CD4-positive, CD25-positive, alpha-beta regulatory T cell (primary cell): ENCODE measurements at places on chromosomes 6 and 20. TPM values are rescaled to one million over a fixed set of nuclear protein-coding genes. Genes with fewer than 3 reads are reported as not detected.

REV3L gene
- total RNA-seq = 35.7 TPM

SLC17A4 gene
- not detected for total RNA-seq

FRK gene
- not detected for total RNA-seq

GPLD1 gene
- total RNA-seq = 1.7 TPM

DNA sequence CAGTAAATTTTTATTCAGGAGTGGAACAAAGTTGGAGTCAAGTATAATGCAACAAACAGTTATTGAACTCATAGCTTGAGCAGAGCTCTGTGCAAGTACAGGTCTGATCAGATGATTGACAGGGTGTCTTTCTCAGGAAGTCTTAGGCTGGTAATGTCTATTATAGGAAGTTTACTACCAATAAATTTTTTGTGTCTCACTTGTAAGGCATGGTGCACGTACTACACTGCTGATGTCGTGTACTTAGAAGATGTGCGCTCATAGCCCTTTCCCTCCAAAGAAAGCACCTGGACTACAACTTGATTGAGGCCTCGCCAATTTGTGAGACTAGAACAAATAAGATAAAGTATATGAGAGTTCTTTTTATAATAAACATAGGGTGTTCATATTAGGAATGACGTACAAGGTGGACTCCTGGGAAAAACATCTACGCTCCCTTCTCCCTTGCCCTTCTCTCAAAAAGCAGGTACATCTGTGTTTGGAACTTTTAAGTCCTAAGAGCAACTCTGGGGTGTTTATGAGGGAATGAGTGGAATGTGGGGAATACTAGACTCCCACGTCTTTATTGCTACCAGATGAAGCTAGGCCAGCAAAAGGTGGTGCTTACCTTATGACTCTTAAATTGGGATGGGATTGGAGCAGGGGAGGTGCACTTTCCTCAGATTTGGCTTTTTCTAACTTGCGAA, 1.5 kb downstream of the NDUFAF5 start:
- peaks cover 33% of the 10 kb centered on the region for H3K4me1 ChIP-seq
- peak overlapping the region; percentile 98 for H3K4me3 ChIP-seq
- no peaks in the 10 kb centered on the region for H3K27me3 ChIP-seq
- H3K36me3 ChIP-seq = peaks cover 23% of the 10 kb centered on the region
- DNase-seq = no peak

EYA2 gene
- total RNA-seq = not detected

DNA sequence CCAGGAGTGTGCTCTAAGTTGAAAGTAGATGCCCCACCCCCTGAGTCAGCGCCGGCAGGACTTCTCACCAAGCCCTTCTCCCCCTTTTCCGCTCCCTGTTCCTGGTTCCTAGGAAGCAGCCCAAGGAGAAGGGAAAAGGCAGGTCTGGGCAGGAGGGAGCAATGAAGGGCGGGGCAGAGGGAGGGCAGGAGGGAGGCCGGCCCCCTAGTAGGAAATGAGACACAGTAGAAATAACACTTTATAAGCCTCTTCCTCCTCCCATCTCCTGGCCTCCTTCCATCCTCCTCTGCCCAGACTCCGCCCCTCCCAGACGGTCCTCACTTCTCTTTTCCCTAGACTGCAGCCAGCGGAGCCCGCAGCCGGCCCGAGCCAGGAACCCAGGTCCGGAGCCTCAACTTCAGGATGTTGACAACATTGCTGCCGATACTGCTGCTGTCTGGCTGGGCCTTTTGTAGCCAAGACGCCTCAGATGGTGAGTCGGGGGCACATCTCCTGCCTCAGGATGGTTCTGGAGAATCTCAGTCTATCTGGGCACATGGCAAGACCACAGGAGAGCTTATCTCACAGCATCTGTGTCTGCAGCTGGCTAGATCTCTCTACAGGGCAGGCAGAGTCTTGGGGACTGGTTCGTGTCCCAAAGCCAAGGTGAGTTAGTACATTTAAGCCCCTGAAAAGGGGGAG, at the start of gene PROCR:
Gene PROCR (plus strand): TSS at position 320 of the 681 bp plus-strand sequence. CDS start 83 bp downstream, at position 403.
- no peaks in the 10 kb centered on the region for H3K36me3 ChIP-seq
- DNase-seq = no peak
- no peak within 1 kb of the TSS for H3K4me3 ChIP-seq
- no peaks in the 10 kb centered on the region for H3K27me3 ChIP-seq

LAMP5 gene
- total RNA-seq = not detected

PHF20 gene
- total RNA-seq = 159 TPM

FLRT3 gene
- not detected for total RNA-seq

DNA sequence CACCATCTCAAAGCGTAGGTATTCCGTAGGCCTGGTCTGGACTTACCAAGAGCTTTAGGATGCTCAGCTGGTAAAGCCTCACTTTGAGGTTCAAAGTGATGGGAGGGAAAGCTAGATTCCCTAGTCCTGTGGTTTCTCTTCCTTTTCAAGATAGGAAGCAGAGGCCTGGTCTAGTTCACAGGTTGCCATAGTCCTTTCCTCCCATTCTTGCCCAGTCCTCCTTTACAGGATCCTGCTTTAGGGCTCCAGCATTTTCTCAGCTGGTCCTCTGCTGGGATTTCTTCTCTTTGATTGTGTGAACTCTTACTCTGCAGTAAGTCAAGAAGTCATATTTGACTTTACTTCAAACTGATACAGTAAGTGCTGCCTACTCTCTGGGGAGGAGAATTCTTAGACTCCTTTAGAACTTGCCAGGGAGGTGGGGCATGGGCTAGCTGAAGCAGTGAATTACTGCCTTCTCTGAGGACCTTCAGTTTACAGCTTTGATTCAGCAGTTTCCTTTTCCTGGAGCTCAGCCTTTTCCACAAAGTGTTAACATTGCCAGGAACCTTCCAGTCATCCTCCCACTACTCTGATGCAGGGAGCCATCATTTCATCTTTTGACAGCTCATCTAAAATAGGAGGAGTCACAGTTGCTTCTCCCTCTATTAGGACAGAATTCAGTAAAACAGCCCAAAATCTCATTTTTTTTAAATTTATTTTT, 42.8 kb upstream of the PLCG1 start:
- H3K27me3 ChIP-seq = no peaks in the 10 kb centered on the region
- peaks cover 3% of the 10 kb centered on the region for H3K4me1 ChIP-seq
- no peak for DNase-seq

GRCh38 chr20:23289724-23290395, 60.7 kb upstream of the NXT1 start:
- no peaks in the 10 kb centered on the region for H3K4me1 ChIP-seq
- no peak overlapping the region for H3K4me3 ChIP-seq
- no peaks in the 10 kb centered on the region for H3K36me3 ChIP-seq
- no peak overlapping the region for H3K27ac ChIP-seq

HEY2 gene
- not detected for total RNA-seq

PKIB gene
- 0.62 TPM for total RNA-seq

GRCh38 chr6:145169726-145170224, 565.5 kb downstream of the EPM2A start:
- no peaks in the 10 kb centered on the region for H3K27me3 ChIP-seq
- no peaks in the 10 kb centered on the region for H3K4me1 ChIP-seq
- no peak for DNase-seq
- H3K4me3 ChIP-seq = no peak overlapping the region

GRCh38 chr20:5784735-5785134, 34.5 kb downstream of the SHLD1 start:
- H3K36me3 ChIP-seq = peaks cover 17% of the 10 kb centered on the region
- H3K4me1 ChIP-seq = no peaks in the 10 kb centered on the region
- no peak overlapping the region for H3K4me3 ChIP-seq
- no peak for DNase-seq

DNA sequence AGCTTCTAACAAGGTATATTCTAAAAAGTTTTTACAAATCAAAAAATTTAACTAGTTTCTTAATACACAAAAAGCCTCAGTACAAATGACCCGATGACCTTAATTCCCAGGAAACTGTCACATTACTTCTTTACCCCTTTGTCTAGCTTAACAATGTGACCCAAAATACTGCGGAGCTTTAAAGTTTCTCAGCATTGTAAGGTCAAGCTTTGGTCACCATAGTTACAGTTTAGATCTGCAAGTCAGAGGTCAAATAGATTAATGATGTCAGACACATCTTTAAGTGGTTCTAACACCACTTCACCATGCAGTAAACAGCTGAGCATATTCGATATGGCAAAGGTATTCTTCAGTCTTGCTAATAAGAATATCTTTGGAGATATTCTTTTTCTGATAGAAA, 36.8 kb upstream of the FLRT3 start:
- no peak for DNase-seq
- no peak overlapping the region for H3K4me3 ChIP-seq
- H3K27me3 ChIP-seq = no peaks in the 10 kb centered on the region

INSM1 gene
- 0.12 TPM for total RNA-seq

DNA sequence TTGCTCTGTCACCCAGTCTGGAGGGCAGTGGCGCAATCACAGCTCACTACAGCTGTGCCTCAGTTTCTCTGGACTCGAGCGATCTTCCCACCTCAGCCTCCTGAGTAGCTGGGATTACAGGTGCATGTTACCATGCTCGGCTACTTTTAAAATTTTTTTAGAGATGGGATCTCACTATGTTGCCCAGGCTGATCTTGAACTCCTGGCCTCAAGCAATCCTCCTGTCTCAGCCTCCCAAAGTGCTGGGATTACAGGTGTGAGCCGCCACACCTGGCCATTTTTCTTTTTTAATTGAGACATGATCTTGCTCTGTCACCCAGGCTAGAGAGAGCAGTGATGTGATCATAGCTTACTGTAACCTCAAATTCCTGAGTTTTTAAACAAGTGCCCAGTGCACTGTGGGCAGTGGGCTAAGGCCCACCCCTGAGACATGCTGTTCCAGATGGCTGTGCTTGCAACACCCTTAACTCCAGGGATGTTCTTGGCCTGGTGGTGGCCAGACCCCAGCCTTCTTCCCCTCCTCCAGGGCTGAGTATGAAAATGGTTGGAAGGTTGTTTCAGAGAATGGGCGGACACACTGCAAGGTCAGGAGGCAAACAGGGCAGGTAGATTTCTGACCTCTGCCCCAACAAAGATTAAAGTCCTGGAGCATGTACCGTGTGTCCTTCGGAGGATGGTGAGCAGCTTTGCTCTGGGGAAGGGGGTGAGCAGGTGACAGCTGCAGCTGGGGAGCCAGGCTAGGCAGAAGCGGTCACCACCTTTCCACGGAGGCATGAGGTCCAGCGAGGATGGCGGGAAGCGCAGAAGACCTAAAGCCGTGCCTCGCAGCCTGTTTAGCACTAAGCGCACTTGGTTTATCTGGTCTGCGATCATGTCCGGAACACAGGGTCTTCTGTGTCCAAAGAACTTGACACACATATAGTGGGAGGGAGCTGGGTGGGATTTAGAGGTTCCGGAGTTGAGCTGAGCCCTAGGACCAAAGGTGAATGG, 1.4 kb upstream of the FAM83C start:
- H3K27ac ChIP-seq = no peak overlapping the region
- no peak overlapping the region for H3K4me3 ChIP-seq
- no peaks in the 10 kb centered on the region for H3K27me3 ChIP-seq
- DNase-seq = no peak
- H3K36me3 ChIP-seq = no peaks in the 10 kb centered on the region
- no peaks in the 10 kb centered on the region for H3K4me1 ChIP-seq
